Hypothalamus (tissue), 51 donors: ENCODE measurements at places on chromosomes 7 and 10.

DNA sequence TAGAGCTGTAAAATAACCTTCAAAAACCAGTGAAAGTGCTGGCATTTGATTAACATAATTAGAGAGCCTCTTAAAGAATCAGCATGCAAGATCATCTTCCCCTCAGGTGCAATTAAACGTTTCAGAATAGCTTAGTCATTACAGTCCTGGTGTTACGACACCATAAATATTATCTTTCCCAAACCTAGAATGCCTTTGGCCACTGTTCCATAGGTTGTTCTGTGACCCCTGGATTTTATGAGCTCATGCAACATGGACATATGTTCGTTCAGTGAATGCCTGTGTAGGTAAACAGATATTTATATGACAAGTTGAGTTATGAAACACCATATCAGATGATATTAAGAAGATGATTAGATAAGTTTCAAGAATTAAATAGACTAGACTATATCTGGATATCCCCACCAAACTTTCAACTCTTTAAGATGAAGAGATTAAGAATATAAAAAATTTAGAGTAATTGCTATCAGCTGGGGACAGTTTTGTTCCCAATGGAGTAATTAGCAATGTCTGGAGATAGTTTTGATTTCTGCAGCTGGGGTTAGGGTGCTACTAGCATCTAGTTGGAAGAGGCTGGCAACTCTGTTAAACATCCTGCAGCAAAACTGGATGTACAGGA is 263.5 kb upstream of the DKK1 start:
- no peak for DNase-seq

DNA sequence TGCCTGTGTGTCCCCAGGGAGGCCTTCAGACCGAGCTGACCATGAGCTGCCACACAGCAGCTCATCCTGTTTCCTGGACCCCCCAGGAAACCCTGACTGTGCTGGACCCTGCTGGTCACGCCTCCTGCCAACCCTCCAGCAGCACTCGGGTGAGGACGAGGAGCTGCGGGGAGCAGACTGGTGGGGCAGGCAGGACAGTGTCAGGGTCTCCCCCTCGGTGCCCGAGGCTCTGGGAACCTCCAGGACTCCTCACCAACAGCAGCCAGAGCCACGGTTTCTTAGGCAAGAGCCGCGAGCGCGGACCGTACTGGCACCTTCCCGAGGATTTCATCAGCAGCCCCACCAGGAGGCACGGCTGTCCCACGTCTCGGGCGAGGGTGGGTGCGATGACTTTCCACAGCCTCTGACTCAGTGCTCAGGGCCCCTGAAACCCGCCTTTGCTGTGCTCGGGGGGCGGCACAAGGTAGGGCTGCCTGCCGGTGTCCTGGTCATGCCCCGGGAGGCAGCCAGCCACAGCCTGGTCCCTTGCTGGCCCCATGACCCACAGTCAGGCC is 186.9 kb downstream of the ELFN1 start:
- no peak for DNase-seq

DNA sequence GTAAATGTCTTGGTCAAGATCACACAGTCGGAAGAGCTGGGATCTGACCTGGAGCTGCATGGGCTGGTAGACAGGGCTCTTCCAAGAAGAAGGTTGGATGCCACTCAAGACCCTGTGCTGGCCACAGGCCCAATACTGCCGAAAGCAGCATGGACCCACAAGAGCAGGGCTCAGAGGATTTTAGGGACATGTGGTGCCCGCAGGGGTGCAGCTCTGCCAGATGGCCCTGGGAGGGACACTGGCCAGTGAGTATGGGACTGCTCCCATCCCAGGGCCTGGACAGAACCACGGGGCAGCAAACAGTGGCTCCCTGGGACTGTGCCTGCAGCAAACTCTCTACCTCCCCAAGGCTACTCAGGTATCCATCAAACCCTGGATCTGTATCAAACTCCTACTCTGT is 12.4 kb downstream of the MAT1A start:
- DNase-seq: no peak

GRCh38 chr10:88172159-88172558 is 308.7 kb downstream of the PTEN start:
- DNase-seq: no peak

- no peak for DNase-seq
These were observed 137.6 kb downstream of the GPAM start for GRCh38 chr10:112045938-112046337.
